ENCODE measurements at places on chromosomes 1 and 21.

DNA sequence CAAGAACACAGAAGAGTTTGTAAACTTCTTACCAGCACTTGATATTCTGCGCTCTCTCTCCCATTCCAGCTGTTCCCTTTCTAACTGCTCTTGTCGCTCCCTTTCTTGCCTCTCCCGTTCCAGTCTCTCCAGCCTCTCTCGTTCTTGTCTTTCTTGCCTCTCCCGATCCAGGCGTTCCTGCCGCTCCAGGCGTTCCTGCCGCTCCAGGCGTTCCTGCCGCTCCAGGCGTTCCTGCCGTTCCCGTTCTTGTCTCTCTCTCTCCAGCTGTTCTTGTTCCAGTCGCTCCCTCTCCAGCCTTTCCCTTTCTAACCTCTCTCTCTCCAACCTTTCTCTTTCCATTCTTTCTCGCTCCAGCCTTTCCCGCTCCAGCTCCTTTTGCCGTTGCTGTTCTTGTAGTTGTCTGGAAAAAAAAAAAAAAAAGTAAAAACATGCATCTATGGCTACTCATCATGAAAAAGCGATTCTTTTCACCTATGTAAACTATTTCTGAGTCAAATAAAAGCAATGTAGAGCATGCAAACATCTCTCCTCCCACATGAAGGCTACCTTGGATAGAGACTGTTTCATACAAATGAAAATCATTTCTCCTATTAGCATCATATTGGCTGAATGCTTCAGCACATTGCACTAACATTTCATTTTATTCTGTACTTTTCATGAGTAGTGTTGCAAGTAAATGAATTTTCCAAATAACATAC is 91.5 kb upstream of the LBR start:
- no peak for DNase-seq

DNA sequence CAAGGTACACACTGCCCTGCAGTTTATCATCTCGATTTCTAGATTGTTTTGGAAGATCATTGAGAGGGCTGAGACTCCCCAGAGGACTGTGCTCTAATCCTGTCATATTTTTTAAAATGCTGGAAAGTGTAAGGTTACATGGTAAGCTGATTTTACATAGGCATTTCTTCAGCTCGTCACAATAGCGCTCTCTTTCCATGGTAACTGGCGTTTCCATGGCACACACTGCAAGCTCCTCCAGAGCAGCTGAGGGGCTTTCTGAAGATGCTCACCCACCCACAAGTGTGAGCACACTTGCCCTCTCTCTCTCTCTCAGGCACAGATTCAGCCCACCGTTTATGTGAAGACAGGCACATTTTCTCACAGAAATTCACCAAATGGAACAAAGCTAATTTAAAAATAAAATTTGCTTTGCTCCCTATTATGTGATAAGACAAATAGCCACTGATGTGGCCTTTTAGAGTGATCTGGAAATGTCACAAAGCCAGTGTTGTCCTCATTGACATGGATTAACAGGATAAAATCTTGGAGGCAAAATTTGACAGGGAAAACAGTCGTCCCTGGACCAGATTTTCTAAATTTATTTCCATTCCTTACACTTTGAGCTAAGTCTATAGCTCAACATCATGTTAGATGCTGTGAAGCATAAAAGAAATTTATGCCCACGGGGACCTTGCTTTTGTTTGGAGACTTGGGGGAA is 421.5 kb downstream of the RWDD3 start:
- no peak for DNase-seq

DNA sequence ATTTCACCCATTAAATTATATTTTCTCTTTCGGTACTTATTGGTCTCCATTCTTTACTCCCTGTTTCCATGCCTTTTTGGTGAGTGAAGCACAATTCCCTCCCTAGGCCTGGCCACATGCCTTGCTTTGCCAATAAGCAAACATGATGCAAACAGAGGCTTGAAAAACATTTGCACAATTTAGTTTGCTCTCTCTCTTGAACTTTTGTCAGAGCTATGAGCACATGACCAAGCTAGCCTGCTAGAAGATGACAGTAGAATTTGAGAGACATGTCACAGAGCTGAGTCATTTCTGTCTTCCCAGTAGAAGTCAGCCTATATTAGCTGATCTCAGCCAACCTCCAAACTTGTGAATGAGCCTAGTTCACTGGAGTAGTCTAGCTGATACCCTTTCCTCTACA is 24.6 kb downstream of the ANGPTL3 start:
- no peak for DNase-seq

DNA sequence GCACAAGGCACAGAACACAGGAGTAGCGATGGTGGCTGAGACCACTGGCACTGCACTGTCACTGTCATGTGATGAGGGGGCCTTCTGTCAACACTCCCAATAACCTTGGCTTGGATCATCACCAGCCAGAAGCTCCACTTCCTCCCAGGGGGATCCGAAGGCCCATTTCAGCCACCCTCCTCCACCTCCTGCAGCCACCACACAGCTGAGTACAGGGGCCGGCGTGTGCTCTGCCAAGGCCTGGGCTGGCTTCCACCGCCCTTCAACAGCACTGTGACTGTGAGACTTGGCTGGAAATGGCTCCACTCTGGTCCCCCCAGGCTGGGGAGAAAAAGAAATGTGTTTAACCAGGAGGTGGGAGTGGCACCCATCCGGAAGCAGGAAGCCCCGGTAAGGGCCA is 9.9 kb upstream of the NADK start:
- DNase-seq, result no peak

- DNase-seq, result no peak
Observed at GRCh38 chr1:183058851-183059502, 35.8 kb downstream of the LAMC1 start.

DNA sequence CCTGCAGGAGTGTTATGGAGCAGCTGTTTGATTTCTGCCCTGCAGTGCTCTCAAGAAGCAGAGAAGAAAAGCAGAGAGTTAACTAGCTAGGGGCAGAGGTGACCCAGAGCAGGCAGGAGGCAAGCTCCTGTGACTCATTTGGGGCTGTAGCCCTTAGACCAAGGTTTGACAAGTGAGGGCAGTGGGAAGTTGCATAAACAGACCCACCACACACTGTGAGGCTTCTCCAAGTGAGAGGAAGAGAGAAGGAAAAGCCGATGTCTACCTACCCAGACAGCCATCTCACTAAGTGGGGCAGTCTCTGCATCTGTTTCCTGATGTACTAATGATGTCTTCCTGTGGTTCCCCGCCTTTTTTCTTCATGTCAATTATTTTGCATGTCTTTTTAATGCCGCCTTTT is 159.9 kb upstream of the NR5A2 start:
- no peak for DNase-seq
